Stimulated activated CD4-positive, alpha-beta T cell treated with anti-CD3 and anti-CD28 coated beads, Interleukin-12 subunit alpha, Interleukin-12 subunit beta, amount 100 ng/mL, for 48 hours (primary cell): ENCODE measurements at places on chromosomes 6 and 20.

DNA sequence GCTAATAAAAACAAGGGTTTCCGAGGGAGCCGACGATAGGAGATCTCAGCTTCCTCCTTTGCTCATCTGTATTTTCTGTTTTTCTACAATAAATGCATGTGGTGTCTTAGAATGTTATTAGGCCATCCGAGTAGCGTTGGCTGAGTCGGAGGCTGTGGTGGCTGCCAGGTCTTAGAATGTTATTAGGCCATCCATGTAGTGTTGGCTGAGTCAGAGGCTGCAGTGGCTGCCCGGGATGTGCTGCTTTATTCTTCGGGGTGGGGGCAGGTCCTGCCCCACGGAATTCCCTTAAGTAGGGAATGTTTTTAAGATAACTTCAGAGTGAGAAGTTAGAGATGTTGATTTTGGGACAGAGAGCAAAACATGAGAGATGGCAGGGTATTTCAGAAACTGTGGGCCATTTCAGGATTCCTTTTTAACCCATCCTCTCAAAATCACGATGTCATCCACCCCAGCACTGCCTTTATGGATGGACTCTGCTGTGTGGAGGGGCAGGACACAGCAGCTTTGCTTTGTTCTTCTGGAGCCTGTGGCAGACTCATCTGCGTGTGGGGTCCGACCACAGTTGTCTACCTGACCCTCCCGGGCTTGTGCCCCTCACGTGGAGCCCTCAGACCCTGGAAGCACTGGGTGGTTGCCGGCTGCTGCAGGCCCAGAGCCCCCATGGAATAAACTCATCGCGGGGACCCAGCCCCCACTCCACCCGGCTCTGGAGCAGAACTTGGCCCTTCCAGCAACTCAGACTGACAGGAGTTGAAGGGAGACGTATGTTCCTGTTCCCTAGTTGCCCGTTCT, 20.4 kb downstream of the OSBPL2 start:
- no peak for DNase-seq

GRCh38 chr6:160004419-160005175, 35.7 kb downstream of the IGF2R start:
- no peak for DNase-seq

GRCh38 chr6:46184114-46184513, 13.3 kb upstream of the ENPP5 start:
- no peak for DNase-seq

DNA sequence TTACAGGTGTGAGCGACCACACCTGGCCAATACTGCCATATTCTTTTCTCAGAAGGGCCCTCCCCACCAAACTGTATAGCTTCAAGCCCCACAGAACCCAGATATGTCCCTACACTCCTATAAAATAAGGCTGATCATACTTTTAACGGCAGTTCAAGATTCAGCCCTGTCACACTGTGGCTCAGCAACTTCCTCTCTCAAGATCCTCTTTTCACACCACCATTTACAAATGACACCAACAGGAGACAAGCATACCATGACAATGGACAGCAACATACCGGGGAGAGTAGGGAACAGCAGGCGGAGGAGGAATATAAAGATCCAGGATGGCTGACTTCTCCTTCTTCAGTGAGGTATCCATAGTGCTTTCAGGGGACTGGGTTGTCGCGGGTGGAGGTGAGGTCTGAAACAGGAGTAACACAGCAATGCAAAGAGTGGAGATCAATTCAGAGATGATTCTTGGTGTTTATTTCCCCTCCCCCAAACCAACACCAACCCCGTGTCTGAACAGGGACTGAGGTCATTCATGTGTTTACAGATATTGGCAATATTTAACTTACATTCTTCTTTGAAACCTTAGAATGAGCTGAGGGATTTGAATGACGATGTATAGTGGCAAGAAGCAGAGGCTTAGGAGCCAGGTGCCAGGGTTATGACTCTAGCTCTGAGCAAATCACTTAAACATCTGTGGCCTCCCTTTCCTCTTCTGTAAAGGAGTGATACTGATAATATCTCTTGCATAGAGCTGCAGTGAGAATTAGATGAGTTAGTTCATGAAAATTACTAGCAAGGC, 57.6 kb upstream of the IPCEF1 start:
- DNase-seq, result no peak

DNA sequence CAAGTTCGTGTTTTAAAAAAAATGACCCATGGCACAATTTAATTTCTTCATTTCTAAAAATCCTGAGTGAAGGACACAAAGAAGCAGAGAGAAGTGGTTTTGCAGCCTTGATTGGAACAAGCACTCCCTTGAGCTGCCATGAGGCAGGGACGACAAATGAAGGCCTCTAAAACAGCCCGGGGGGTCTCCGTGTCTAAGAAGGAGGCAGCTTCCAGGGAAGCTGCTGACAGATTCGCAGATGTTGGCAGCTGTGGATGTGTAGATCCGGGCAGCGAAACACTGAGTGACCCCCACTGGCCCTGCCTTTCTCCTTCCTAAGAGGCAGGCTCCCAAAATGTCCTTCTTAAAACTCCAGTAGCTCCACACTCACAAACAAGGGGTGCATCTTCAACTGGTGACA, 9.6 kb upstream of the LBP start:
- DNase-seq, result no peak

- no peak for DNase-seq
Observed at GRCh38 chr6:144331491-144331969, 46.4 kb downstream of the UTRN start.

- no peak for DNase-seq
Observed at GRCh38 chr20:39823224-39823623, 861.1 kb downstream of the DHX35 start.

DNA sequence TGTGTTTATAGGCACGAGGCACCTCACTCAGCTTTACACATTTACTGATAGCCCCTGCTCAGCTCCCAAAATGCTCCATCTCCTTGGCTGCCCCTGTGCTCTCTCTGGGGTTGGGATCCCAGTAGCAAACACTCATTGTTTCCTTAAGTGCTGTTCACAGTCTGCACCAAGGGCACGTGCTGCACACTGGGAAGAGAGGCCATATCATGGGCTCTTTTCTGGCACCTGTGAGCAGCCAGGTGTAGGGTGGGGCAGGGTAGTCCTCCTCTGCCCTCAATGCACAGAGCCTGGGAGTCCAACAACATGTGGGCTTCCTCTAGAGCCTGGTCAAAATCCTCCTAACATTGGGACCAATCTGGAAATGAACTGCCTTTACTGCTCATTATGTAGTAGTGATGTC, 67.9 kb downstream of the BANF2 start:
- DNase-seq, result no peak

DNA sequence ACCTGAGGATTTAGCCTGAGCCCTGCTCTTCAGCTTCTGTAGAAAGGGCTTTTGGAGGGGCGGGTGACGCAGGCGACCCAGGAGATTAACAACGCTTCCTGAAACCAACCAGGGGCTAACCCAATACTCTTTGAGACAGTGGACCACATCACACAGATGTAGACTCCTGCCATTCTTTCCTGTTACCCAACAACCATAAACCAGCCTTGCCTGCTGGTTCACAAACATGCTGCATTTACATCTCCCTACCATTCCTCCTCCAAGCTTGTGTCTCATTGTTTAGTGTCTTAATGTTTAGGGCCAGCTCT, 28.3 kb downstream of the PPP1R16B start:
- DNase-seq, result no peak

GRCh38 chr6:166738386-166739116, 111.5 kb upstream of the RPS6KA2 start:
- DNase-seq, result no peak

DNA sequence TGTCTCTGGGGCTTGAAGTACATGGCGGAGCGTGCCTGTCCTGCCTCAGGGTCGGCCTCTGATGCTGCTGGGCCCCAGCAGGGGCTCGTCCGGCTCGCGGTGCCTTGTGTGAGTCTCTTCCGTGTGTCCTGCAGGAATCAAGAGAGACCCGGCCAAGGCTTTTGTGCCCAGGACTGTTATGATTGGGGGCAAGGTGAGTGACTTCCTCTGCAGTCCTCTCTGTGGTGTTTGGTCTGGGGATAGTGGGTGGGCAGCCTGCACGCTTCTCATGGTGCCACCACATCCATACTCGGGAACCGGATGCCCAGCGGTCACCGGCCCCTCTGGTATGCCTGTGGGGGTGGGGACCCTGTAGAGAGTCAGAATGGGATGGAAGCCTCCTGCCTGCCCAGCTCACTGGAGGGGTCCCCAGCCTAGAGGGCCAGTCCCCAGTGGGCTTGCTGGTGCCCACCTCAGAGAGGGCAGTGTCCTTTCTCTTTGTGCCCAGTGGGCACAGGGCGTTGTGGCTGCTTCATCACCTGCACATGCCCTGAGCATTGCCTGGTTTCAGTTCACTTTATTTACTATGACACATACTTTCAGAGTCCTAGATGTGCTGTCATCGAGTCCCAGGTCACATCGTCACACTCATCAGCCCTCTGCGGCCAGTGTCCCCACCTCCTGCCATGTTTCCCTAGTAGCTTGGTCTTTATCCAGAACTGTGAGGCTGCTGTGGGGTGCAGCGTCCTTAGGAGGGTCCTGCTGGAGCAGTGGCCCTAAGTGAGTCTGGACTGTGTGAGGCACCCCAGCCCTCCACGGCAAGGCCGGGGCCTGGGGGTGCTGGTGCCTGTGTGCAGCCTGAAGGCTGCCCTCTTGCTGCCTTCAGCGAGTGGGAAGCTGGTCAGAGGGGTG, 40.7 kb downstream of the PYGB start:
- DNase-seq, result no peak

DNA sequence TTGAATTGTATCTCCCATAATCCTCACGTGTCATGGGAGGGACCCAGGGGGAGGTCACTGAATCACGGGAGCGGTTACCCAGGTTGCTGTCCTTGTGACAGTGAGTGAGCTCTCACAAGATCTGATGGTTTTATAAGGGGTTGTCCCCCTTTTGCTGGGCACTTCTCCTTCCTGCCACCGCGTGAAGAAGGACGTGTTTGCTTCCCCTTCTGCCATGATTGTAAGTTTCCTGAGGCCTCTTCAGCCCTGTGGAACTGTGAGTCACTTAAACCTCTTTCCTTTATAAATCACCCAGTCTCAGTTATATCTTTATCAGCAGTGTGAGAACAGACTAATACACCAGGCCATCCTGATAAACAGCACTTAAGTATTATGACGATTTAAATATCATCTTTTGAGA, 9.0 kb upstream of the MRGBP start:
- no peak for DNase-seq

- no peak for DNase-seq
Observed at GRCh38 chr6:5471637-5472398, 210.5 kb downstream of the FARS2 start.

DNA sequence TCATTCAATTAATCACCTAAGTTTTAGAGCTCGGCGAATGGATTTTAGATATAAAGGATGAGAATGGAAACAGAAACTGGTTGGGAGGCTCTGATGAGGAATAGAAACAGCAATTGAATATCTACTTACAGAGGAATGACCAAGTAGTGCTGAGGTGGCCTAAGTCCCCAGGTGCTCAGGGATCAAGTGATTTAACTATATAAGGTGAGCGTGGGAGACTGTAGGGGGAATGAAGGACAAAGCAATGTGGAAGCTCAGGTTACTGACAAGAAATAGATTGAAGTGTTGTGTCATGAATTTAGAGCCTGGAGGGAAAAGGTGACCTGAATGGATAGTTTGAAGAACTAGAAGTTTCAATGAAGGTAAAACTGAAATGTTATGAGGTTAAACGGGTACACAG, 495.4 kb upstream of the SOX4 start:
- DNase-seq, result no peak

DNA sequence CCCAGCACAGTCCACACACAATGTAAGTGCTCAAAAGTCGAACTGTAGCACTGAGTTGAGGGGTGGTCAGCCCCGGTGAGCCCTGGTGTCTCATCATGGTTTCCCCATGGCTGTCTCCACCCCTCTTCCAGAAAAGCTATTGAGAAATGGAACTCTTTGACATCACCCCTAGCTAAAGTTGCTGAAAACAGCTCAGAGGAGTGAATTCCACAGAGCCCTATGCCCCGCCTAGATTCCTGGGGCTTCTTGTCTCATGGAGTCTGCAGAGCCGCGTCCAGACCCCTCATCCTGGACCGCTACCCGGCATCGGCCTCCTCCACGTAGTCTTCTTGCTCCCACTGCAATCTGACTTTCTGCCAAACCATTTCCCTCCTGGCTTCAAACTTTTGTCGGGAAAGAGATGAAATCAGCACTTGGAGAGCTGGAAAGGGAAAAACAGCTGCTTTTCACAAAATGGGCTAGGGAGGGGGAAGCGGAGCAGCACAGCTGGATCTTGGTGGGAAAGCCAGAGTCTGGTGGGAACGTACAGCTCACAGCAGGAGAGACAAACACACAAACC, 132.2 kb downstream of the SNX5 start:
- DNase-seq, result no peak

DNA sequence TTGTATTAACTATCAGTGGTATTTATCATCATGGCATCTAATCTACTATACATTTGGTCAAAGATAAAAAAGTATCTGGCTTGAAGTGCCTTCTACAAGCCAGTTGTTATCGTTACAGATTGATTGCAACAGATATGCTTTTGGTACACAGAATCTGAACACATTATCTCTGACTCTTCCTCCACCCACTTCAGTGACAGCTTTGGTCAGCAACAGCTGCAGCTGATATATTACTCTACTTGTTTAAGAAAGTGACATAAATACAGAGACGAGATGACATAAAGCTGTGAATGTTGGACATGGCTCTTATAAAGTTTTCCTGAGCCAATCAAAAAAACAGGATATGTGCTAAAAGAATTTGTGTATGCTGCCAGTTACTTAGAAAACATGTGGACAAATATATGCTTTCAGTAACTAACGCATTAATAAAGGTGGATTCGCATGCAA, 77.6 kb downstream of the HIVEP2 start:
- DNase-seq, result no peak

DNA sequence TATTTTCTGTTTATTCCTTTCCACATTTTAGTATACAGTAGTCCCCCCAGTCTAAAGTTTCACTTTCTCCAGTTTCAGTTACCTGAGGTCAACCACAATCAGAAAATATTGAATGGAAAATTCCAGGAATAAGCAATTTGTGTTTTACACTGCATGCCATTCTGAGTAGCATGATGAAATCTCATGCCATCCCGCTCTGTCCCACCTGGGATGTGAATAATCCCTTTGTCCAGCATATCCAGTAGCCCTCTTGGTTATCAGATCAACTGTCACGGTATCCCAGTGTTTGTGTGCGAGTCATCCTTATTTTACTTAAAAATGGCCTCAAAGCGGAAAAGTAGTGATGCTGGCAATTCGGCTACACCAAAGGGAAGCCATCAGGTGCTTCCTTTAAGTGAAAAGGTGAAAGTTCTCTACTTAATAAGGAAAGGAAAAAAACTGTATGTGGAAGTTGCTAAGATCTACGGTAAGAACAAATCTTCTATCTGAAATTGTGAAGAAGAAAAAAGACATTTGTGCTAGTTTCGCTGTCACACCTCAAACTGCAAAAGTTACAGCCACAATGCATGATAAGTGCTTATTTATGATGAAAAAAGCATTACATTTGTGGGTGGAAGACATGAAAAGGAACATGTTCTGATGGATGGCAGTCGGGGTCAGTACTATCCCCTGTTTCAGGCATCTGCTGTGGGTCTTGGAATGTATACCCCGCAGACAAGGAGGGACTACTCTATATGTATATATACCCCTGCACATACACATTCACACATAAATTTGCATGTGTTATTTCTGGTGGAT, 11.3 kb downstream of the NOX3 start:
- no peak for DNase-seq
